Effector memory CD8-positive, alpha-beta T cell (primary cell): ENCODE measurements at places on chromosomes 1 and 21.

GRCh38 chr1:68812333-68812732 is 315.5 kb upstream of the DEPDC1 start:
- DNase-seq, result no peak

- DNase-seq, result no peak
Measured at GRCh38 chr1:108502138-108502537, 52.0 kb downstream of the NBPF6 start.

DNA sequence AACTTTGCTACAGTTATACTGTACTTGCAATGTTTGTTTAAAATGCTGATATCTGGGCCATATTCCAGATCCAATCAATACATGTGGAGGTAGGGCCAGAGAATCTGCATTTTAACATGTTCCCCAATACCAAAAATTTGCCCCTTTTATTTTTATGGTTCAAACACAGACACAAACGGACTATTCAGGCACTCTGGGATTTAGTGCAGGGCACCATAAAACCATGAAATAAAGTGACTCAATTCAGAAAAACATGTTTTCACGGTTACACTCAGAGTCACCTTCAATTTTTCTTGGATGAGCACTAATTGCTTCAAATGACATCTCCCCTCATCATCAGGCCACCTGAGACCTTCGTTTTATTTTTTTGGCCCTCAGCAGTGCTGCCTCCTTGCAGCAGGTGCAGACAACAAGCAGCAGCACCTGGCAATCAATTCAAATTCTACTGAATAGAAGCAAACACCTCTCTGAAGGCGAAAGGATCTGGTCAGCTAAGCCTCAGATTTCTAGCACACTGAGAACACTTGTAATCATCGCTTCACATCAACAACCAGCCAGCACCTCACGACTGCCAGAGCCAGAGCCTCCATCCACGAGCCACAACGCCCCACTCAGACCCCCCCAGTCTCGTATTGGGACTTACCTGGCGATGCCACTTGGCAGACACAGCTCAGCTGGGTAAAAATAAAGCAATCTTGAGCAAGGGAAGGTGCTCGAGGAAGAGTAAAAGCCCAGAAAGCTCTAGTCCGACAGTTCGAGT is 1.1 kb downstream of the ERO1B start:
- peak; percentile 23 for DNase-seq

DNA sequence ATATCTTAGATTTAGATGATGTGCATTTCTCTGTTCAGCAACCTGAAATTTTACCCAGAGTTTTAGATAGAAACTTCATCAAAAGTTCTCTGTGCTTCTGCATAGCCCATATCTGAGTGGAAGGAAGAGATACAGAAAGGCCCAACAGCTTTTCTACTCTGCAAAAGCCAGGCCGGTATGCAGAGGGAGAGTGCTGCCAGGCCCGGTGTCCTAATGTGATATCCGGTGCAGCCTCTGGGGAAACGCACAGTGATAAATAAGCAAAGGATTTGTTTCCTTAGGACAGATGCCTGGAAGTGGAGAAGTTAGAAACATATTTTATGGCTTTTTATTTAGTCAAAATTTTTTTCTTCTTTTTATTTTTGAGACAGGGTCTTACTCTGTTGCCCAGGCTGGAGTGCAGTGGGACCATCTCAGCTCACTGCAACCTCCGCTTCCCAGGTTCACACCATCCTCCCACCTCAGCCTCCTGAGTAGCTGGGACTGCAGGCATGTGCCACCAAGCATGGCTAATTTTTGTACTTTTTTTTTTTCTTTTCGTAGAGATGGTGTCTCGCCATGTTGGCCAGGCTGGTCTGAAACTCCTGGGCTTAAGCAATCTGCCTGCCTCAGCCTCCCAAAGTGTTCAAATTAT is 145.8 kb downstream of the PATJ start:
- DNase-seq, result no peak

- DNase-seq, result no peak
Measured at GRCh38 chr21:35568643-35569042, 491.7 kb downstream of the SETD4 start.

DNA sequence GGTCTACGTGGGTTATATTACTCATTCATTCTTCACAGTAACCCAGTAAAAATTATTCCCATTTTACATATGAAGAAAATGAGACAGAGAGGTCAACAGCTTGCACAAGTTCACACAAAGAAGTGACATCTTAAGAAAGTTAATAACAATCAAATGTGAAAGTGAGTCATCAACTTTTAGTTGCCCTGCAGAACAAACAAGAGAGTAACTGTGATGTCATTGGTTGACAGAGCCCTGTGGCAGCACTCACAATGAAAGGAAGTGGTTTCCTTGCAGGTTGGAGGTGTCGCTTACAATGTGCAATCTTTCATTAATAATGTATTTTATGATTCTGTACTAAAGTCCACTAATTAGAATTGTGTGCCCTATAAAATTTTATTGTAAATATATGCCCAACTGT is 369.6 kb downstream of the RYR2 start:
- peak; percentile 46 for DNase-seq

DNA sequence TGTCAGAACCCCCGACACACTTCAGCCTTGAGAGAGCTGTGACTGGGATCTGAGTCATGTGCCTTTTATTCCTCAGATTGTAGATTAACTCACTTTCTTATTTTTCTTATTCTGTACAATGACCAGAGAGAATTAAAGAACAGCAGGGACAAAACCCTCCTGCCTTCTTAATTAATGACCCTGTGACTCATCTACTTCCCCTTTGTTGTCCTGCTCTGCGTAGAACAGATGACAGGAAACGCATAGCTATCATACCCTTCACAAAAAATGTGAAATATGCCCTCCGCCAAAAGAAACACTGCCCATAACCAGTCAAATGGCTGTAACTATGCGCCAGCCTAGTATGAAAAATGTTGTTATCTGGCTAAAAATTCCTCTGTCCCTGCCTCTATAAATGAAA is 9.1 kb upstream of the PADI2 start:
- no peak for DNase-seq

DNA sequence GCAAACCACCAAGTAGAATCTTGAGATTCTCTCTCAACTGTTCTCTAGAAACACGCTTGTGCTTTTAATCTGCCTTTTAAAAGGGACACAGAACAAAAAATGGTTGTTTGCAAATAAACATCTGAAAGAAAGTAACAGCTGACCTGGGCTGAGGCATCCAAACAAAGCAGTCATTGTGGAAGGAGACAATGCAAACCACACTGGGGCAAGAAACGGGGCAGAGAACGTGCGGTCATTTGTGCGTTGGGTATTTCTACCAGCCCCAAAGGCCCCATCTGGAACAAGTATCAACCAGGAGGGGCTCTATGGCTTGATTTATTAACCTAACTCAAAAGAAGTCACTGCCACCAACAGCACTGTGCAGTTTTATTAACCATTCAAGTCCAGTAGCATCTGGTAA is 6.0 kb downstream of the STMN1 start:
- DNase-seq, result no peak

DNA sequence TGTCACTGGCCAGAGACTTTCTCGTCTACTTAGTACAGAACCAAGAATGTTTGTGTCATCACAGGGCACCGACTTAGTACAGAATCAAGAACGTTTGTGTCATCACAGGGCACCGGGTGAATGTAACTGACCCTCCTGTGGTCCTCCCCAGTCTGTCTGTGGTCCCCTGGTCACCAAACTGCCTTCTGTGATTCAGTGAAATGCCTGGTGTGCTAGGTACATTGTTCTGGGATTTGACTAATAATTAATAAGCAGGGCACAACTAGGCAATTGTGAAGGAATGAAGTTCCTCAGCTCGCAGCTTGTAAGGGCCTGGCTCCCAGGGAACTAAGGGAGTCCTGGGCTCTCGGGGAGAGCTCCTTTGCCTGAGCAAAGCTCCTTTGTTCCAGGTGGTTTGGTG is 7.2 kb downstream of the MECR start:
- no peak for DNase-seq

- DNase-seq, result no peak
Measured at GRCh38 chr1:36968730-36969129, 65.6 kb downstream of the GRIK3 start.
